ENCODE measurements at places on chromosomes 4 and X.

- no peak for DNase-seq
Measured at GRCh38 chr4:68907788-68908700, 43.6 kb downstream of the UGT2A3 start.

DNA sequence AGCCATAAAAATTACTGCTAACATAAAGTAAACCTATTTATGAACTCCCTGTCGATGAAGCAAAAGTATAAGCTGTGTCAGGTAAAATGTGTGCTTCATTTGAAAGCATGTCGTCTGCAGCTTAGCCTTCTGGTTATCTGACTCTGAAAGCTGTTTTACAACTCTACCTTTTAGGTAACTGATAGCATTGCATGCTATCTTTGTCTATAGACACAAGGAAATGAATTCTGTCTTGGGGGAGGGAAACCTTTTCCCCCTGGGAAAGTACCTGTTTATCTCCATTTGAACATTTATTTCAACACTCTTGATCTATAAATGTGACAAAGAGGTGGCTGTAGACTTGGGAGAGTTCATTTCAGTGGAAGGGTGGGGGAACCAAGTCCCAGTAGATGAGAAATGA is 51.4 kb downstream of the RAB40A start:
- no peak for DNase-seq

DNA sequence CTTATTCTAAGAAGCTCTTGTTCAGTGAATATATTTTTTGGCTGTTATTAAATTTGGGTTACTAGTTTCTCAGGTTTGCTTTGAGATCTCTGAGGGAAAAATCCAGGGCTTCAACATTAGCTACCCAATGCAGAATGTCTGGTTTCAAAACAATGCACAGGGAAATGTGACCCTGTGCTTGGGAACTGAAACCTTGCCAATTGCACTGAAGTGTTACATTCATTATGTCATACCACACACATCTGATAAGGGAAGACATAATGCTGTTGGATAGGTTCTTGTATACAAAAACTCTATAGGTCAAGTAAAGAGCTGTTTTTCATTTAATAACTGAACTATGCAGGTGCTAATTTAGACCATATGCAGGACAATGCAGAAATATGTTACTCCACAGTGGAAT is 345.3 kb upstream of the BMP3 start:
- DNase-seq: no peak

DNA sequence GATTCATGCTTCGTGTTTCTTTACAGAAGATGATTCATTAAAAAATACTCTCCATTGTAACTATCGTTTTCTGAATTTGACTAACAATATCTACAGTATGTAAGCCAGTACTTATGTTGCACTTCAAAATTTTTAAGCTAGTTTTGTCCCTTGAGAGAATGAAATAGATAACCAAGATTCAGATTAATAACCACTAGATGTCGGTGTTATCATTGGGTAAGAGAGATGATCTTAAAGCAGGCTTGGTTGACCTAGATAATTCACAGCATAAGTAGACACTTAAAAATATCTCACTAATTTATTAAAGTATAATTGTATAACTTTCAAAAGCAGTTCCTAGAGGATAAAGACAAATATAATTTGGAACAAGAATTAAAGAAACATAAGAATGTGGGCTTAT is 430.9 kb downstream of the C4orf33 start:
- DNase-seq: no peak

GRCh38 chr4:108204518-108204917 is 35.8 kb upstream of the LEF1 start:
- DNase-seq: no peak

DNA sequence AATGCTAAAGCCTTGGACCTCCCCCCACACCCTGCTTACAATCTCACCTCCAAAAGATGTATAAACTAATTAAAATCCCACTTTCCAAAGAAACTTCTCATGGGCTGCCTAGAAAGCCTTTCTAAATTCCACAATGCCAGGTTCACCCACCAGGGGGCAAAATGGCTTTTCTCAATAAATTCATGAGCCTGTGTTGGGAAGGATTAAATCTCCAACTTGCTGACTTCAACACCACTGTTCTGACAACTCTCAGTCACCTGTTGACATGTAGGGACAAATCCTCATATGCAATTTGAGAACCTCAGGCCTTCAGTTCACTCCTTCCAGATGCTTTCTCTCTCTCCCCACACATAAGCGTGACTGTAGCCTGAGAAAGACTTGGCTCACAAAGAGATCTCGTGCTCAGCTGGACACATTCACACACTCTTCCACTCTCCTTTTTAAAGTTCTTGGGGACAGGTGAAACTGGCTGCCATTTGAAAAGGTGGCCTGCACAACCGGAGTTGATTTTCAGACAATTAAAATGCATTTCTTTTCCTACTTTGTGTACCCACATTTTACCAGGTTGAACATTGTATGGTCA is 88.6 kb upstream of the PRPS2 start:
- no peak for DNase-seq

DNA sequence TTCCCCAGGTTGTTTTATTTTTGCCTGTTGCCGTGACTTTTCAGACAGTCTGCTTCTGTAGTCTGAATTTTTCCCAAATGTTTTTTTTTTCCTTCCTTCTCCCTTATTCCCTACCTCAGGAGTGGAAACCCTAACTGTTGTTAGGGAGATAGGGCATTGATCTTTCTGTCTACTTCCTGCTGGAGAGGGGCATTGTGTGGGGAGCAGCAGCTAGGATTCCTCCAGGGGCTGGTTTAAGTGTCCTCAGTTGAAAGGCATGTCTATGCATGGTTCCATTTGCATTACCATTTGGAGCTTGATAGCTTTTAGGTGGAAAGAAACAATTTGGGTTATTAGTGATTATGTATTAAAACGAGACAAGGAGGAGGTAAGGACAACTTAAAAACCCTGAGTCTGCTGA is 383.9 kb downstream of the DCAF12L2 start:
- DNase-seq: no peak

GRCh38 chr4:124484940-124485339 is 227.6 kb downstream of the ANKRD50 start:
- no peak for DNase-seq

DNA sequence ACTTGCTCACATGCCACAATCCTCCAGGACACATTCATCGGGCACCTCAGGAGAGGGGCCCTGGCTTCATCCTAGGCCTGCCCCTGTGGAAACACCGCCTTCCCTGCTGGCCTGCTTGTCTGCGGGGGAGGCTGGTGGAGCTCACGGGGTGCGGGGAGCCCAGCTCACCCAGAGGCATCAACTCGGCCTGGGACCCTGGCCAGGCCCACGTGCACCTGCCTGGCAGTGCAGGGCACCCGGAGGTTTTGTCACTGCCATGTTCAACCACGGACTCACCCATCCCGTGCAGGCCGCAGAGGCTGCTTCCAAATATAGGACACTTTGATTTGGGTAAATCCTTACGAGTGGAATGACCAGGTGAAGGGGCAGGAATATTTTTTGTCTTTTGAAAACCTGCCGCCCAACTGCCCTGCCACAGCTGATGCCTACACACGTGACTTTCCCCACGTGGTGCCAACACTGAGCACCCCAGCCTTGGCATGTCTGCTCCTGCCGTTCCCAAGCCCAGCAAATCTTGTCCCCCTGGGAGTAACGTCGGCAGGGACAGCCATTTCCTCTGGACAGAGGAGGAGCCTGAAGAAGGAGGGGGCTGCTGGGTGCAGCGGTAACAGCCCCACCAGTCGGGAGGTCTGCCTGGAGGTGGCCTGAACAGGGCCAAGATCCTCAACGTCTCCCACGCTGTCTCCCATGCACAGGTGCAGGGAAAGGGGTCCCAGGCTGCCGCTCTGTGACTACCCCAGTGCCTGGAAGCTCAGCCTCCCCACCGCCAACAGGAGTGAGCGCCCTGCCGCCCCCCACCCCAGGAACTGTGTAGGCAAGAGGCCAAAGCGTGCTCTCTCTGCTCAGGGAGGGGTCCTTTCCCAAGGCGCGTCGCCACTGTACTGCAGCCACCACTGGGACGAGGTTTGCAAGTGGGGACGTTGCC is 8.5 kb downstream of the MXD4 start:
- peak; percentile 43 for DNase-seq

DNA sequence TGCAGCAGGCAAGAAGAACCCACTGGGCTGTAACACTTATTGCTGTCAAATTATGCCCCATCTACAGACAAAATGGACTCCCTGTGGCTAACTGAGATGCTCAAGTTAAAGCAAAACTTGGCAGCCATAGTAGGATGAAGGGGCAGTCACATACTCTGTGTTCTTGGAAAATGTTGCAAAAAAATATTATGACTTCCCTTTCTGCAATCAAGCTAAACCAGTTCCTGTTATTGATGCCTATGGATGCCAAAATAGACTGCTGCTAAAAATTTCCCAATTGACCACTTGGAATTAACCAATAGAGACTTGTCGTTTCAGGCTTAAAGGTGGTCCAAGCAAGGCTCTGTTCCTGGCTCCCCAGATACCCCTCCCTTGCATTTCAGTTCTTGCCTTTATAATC is 49.5 kb downstream of the IQCM start:
- no peak for DNase-seq

DNA sequence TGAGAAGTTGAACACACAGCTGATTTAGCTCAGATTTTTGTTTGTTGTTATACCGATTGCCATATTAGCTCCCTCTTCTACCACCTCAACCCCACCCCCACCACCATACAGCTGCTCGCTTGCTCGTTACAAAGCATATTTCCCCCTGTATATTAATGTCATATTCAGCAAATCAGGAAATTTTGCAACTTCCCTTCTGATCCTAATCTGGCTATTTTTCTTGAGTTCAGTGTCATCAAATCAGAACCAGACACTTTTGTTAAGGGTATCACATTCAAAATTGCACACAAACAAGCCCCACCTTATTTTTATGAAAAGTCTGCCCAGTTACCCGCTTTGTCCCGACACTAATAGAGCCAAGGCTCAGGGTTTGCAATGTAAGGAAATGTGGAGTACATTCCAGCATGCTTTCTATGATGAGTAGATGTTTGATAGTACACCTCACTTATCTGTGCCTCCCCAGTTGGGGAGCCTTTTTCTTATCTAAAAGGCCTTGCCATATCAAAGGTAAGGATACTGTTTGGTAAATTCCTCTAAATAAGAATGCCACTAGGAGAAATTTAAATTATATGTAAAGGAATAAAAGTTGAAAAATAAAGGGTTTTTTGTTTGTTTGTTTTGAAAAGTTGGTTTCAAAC is 212.2 kb downstream of the CBR4 start:
- no peak for DNase-seq

DNA sequence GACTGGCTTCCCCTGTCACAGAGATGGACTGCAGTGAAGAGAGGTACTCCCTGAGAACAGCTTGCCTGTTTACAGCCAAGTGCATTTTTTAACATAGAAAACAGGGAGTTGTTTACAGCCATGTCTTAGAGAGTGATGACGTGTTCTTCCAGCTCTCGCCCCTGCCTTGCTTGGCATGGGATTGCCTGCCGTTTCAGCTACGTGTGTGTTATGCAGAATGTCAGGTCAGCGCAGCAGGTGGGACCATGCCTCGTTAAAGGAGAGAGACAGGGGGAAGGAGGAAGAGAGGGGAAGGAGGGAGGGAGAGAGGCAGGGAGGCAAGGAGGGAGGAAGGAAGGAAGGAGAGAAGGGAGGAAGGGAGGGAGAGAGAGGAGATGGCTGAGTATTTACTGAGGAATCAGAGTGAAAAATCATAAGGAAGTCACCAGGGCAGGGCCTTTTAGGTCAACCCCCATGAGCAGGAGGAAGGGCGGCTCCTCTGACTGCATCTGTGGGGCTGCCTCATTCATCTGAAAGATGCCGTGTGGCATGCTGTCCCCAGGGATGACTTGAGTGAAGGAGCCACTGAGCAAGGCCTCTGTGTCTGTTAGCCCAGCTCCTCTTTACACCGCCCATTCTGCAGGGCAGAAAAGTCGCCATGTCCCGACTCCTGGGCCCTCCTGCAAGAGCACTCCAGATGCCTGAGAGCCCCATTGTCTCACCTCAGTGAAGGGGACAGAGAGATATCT is 139.7 kb upstream of the PSAPL1 start:
- DNase-seq: no peak

DNA sequence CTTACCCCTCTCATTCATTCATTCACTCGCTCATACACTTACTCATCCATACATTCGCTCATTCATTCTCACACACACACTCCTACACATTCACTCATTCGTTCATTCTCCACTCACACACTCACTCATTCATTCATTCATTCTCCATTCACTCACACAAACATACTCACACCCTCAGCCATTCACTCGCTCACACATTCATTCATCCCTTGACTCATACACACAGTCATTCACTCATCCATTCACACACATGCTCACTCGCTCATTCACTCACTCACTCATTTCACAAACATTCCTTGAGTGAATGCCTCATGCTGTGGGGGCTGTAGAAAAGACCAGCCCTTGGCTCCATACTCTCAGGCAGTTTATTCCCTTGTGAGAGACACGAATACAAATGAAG is 151.1 kb upstream of the MAMLD1 start:
- DNase-seq: no peak

DNA sequence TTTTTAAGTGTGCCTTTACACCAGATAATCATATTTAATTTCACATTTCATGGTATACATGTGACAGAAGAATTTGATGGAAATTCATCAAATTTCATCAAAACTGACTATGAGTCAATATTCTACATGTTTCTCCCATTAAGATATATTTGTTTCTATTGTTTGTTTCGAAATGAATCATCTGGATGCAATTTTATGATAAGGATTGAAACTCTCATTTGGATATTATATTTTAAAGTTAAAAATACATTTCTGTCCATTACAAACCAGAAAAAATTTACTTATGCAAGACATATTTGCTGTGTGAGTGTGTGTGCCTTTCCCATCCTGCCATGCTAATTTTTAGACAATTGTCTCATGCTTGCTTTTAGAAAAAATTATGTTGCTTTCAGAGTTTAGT is 52.2 kb downstream of the SULT1B1 start:
- no peak for DNase-seq

DNA sequence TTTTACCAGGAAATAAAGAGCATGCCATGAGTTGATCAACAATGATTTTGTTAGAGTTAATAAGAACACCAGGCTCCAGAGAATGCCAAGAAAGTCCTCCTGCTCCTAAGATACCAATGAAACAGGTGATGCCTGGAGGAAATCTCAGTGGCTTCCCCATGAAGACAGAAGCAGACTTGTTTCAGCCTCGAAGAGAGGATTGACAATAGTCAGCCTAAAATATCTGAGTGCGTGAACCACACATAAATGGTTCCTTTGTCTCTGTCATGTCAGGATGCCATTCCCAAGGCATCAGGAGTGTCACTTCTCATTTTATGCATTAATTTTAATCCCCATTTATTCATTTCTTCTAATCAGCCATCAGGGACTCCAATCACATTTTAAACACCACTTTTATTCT is 69.6 kb downstream of the PHOX2B start:
- DNase-seq: no peak

- no peak for DNase-seq
Measured at GRCh38 chr4:175460414-175460813, 351.6 kb downstream of the GPM6A start.

- no peak for DNase-seq
Measured at GRCh38 chr4:39341075-39341725, 25.0 kb downstream of the RFC1 start.

- DNase-seq: no peak
Measured at GRCh38 chr4:150232029-150232428, 153.8 kb downstream of the DCLK2 start.

DNA sequence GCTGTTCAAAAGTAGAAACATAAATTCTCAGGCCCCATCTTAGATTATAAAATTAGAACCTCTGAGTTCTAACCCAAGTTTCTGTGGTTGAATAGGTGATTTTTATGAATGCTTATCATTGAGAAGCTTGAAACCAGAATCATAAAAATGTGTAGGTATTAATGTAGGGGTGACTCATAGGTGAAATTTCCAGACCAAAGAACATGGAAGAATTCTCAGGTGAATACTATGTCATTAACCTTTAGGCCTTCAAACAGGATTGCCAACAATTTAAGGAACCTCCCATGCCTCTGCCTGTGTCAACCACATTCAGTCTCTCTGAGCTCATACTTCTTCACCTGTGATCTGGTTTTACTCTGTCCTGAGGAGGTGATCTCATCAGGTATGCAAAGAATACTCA is 177.8 kb downstream of the NPFFR2 start:
- no peak for DNase-seq
